ENCODE measurements at places on chromosomes 4 and X.

- no peak for DNase-seq
These were observed 37.3 kb downstream of the APBB2 start for GRCh38 chr4:41177016-41177415.

- DNase-seq: peak; percentile 56
These were observed 828 bp downstream of the MCUB start for GRCh38 chr4:109560687-109561461.

GRCh38 chr4:115396034-115396433, 282.6 kb upstream of the NDST4 start:
- no peak for DNase-seq

GRCh38 chr4:141248486-141248885, 27.8 kb downstream of the ZNF330 start:
- no peak for DNase-seq

GRCh38 chrX:68652326-68653170, 5.1 kb downstream of the STARD8 start:
- DNase-seq: no peak

- no peak for DNase-seq
These were observed 5.9 kb upstream of the SEPTIN6 start for GRCh38 chrX:119698845-119699244.

All from stimulated activated CD4-positive, alpha-beta T cell treated with anti-CD3 and anti-CD28 coated beads, Interleukin-2, amount 100 ng/mL, for 24 hours (primary cell).